Activated naive CD4-positive, alpha-beta T cell treated with anti-CD3 and anti-CD28 coated beads for 36 hours (primary cell): ENCODE measurements at places on chromosomes 5 and 9. TPM values are rescaled to one million over a fixed set of nuclear protein-coding genes. Genes with fewer than 3 reads are reported as not detected.

The ADRA1B gene
- not detected for total RNA-seq

DNA sequence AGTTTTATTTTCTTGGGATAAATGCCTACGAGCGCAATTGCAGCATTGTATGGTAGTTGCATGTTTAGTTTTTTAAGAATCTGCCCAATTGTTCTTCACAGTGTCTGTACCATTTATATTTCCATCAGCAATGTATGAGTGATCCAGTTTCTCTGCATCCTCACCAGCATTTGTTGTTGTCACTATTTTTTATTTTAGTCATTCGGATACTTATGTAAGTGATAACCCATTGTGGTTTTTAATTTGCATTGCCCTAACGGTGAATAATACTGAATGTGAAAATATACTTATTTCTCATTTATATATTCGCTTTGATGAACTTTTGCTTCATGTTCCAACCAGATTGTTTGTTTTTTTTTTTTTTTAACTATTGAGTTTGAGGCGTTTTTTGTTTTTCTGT lies 33.7 kb upstream of the PWWP2A start:
- no peaks in the 10 kb centered on the region for H3K27me3 ChIP-seq
- peaks cover 11% of the 10 kb centered on the region for H3K4me1 ChIP-seq
- H3K27ac ChIP-seq, result no peak overlapping the region
- H3K36me3 ChIP-seq, result no peaks in the 10 kb centered on the region

GRCh38 chr5:74850789-74851425 lies 15.3 kb downstream of the FAM169A start:
- no peak overlapping the region for H3K27ac ChIP-seq
- H3K4me3 ChIP-seq, result no peak overlapping the region
- H3K4me1 ChIP-seq, result peaks cover 31% of the 10 kb centered on the region
- no peaks in the 10 kb centered on the region for H3K27me3 ChIP-seq
- peaks cover 5% of the 10 kb centered on the region for H3K36me3 ChIP-seq

DNA sequence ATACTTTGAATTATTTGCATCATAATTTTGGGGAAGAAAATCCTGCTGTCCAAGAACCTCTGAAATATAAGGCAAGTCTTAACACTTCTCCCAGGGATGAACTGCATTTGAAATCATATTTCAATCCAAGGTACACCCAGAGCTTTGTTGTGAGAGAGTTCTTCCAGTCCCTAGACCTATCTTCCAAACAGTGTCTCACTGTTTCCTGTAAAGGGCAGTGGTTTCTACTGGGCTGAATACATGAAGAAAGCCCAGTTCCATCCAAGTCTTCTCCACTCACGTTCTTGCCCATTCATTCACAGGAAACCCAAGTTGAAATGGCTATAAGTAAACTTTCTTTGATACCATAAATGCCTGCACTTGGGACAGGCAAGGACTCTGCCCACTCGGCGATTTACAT lies 108.3 kb upstream of the LHFPL2 start:
- no peaks in the 10 kb centered on the region for H3K27me3 ChIP-seq
- H3K4me1 ChIP-seq, result peaks cover 10% of the 10 kb centered on the region
- no peak for DNase-seq
- H3K4me3 ChIP-seq, result no peak overlapping the region
- no peak overlapping the region for H3K27ac ChIP-seq

GRCh38 chr5:83911367-83911919 lies 190.8 kb upstream of the HAPLN1 start:
- no peaks in the 10 kb centered on the region for H3K36me3 ChIP-seq
- no peaks in the 10 kb centered on the region for H3K4me1 ChIP-seq
- no peak overlapping the region for H3K4me3 ChIP-seq
- H3K27me3 ChIP-seq, result no peaks in the 10 kb centered on the region
- no peak for DNase-seq

- no peaks in the 10 kb centered on the region for H3K36me3 ChIP-seq
- H3K4me3 ChIP-seq, result peak overlapping the region; percentile 48
- peak overlapping the region; percentile 63 for H3K27ac ChIP-seq
- peaks cover 11% of the 10 kb centered on the region for H3K4me1 ChIP-seq
- H3K27me3 ChIP-seq, result no peaks in the 10 kb centered on the region
- peak; percentile 44 for DNase-seq
These were observed 6.9 kb upstream of the PDCL start for GRCh38 chr9:122835313-122835731.

The ADAMTS12 gene
- total RNA-seq, result not detected

- H3K4me3 ChIP-seq, result no peak overlapping the region
- H3K4me1 ChIP-seq, result no peaks in the 10 kb centered on the region
- DNase-seq, result no peak
These were observed 27.9 kb downstream of the COL5A1 start for GRCh38 chr9:134669399-134669955.

The DEPDC1B gene
- total RNA-seq, result 35.8 TPM

- DNase-seq, result no peak
- H3K4me1 ChIP-seq, result peaks cover 41% of the 10 kb centered on the region
- H3K36me3 ChIP-seq, result peaks cover 5% of the 10 kb centered on the region
- H3K4me3 ChIP-seq, result no peak overlapping the region
- H3K27ac ChIP-seq, result no peak overlapping the region
- peaks cover 6% of the 10 kb centered on the region for H3K27me3 ChIP-seq
These were observed 216.9 kb downstream of the AUH start for GRCh38 chr9:91144769-91145168.

The FSTL4 gene
- 0.29 TPM for total RNA-seq
